ENCODE measurements at places on chromosomes 6 and 20.

DNA sequence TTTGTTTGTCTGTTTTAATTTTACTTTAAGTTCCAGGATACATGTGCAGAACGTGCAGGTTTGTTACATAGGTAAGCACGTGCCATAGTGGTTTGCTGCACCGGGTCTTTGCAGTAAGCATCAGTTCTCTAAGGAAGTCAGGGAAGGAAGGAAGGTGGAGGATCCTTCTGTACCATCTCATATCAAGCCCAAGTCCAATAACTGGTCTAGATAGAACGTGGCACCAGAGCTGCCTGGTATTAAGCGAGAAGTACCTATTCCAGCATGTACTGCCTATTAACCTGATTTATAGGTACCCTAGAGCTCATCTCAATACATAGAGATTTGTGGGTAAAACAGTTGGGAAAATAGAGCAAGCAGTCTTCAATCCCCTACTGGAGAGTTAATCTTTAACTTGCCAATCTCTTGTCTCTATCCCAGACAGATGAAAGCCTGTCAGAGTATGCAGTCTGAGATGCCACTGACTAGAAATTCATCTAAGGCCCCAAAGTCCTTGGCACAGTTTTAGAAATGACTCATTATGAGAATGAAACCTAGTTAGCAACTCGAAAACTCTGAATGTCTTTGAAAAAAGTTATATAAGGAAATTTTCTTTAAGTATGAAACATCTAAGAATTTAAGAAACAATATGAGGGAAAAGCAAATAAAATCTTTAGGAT lies 144.9 kb downstream of the TFAP2A start:
- peak; percentile 48 for DNase-seq

GRCh38 chr6:149065658-149066556 lies 251.6 kb upstream of the TAB2 start:
- DNase-seq = no peak

GRCh38 chr6:38730140-38730862 lies 15.2 kb downstream of the DNAH8 start:
- no peak for DNase-seq

DNA sequence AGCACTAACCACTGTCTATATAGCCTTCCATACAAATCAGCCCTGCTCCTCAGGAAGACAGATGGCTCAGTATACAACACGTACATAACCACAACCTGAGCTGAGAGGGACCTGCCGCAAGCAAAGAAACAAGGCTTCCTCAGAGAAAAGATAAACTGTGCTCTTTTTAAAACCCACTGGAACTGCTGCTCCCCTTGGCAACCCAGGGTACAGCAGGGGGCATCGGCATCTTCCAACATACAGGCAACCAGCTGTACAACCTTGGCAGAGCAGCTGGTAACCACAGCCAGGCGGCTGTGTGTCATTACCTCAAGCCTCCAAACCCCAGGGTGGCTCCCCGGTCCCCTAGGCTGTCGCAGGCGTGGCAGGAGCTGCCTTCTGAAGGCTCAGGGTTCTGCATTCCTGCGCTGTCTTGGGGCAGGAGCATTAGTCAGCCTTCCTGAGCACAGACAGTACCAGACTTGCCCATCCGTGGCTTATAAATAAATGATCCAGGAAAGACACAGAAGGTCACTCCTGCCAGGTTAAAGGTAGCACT lies 249.5 kb downstream of the ADGRG6 start:
- DNase-seq = peak; percentile 78

DNA sequence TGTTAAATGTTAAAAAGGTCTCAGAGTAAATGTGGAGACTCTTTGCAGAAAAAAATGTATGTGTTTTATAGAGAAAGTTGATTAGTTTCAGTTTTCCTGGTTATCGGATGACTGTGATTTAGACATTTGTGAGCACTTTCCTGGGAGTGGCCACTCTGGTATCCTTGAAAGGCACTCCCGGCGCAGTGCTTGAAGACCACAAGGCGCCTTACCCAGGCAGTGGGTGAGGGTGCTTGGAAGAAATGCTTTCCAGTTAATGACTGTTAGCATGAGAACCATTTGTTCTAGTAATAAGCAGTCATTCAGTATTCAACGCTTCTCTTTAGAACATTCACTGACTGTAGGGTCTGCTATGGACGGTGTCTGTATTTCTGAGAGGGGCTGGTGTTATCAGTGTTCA lies 7.2 kb downstream of the CDS2 start:
- no peak for DNase-seq

- DNase-seq = peak; percentile 89
These were observed 249.0 kb upstream of the OPRM1 start for GRCh38 chr6:153790048-153790447.

GRCh38 chr20:13288357-13288756 lies 67.3 kb downstream of the ISM1 start:
- DNase-seq = no peak

GRCh38 chr20:60584221-60584620 lies 626.0 kb downstream of the CDH26 start:
- no peak for DNase-seq

DNA sequence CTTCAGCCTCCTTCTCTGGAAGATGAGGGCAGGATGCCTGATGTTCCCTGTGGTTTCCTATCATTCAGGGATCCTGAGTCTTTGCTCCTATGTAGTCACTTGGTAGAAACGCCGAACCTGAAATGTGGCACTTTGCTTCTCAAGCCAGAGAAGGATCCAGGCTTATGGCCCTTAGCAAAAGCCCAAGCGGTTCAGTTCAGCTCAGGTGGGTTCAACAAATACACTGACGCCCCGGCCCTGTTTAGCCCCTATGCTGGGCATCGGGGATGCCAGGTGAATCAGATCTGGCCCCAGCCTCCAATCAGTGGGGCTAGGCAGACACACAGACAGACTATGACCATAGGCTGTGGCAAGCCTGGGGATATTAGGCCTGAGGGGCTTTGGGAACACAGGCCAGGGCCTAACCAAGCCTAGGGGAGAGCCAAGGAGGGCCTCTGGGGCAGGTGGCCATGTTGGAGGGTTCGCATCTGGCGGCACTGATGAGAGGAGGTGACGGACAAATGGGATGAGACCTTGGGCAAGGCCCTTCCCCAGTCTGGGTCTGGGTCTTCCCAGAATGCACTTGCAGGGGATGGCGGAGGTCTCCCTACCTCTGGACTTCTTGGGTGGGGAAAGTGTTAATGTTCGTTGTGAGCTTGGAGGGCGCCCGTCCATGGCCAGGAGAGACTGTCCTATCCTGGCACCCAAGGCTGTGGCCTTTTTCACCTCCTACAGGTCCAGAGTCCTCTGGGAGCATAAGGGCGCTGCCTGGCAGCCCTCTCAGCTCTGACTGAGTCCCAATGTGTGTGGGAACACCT lies 17.6 kb upstream of the SRC start:
- no peak for DNase-seq

GRCh38 chr6:126905917-126906316 lies 212.6 kb upstream of the RSPO3 start:
- no peak for DNase-seq

DNA sequence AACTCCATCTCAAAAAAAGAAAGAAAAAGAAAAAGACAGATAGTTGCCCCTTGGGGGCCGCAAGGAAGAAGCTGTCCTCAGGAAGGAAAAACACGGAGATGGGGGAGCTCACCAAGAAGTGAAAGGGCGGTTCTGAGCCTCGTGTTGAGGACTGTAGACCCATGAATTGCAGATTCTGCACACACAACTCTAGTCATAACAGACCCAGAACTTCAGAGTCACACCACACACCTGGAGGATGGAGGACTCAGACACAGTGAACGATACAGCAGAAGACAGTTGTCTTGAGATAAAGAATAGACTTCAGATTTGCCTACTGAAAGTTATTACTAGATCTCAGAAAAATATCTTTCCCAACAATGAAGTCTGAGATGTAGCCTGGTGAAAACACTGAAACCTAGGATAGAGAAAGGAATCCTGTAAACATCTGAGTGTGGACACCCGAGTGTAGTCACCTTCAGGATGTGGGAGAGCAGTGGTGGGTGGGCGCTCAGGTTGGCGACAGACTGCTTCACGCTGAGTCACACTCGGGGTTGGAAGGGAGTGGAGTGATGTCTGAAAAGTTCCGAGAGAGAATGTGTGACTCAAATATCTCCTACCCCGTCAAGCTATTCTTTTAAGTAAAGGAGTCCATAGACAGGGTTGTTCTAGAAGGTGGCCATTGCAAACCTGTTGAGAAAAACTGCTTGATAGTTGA lies 88.1 kb downstream of the MAP3K4 start:
- DNase-seq = no peak

Measured in Caki2 (cell line).